Activated gamma-delta T cell treated with Interleukin-2 at 50 U/mL for 16 hours (primary cell): ENCODE measurements at places on chromosomes 11 and 22.

DNA sequence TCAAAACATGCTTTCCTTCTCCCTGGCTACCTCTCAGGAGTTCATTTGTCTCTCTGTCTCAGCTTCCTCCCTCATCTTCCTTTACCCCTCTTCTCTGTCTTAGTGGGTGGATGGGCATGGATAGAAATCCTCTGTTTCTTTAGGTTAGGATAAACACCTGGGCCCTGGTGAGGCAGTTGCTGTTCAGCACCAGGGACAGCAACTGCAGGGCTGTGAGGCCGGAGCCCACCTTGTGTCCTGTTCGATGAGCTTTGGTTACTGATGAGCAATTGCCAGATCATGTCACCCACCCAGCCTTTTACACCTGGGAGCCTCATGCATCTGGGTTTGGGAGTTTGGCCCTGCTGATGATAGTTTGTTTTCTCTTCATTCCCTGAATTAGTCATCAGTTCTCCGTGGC is 6.1 kb upstream of the CRYBB3 start:
- DNase-seq, result no peak

DNA sequence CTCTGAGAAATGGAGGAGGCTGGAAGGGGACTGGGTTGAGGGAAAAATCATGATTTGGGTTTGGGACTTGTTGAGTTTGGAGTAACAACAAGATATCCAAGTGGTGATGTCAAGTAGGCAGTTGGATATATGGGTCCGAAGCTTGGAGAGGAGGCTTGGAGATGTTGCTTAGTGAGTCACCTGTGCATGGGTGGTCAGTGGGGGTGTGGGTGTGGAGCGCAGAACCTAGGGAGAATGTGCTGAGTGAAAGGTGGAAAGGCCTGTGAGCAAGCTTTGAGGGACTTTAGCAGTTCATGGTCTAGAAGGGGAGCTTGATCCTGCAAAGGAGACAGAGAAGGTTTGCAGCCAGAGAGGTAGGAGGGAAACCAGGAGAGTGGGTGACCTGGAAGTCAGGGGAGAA is 38.2 kb downstream of the PRDM11 start:
- DNase-seq, result no peak

GRCh38 chr22:29339381-29340235 is 24.1 kb upstream of the RASL10A start:
- no peak for DNase-seq

DNA sequence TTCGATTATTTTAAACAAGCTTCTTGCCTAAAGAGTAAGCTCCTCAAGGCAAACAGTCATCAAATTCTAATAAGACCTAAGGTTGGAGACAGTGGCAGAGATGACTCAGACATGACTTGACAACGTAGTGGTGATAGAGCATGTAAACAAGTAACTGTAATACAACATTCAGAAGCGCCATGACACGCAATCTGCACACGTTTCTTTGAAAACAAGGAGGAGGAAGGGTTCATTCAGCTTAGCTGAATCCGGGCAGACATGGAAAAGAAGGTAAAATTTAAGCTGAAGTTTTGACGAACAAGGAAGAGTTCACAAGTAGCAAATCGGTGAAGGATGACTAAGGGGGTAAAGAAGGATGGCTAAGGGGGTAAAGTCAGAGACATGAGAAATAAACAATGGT is 152.4 kb upstream of the ZC3H12C start:
- no peak for DNase-seq

- DNase-seq, result no peak
Observed at GRCh38 chr22:33476716-33477115, 418.5 kb upstream of the SYN3 start.

- no peak for DNase-seq
Observed at GRCh38 chr11:118033443-118033842, 43.4 kb upstream of the TMPRSS4 start.

DNA sequence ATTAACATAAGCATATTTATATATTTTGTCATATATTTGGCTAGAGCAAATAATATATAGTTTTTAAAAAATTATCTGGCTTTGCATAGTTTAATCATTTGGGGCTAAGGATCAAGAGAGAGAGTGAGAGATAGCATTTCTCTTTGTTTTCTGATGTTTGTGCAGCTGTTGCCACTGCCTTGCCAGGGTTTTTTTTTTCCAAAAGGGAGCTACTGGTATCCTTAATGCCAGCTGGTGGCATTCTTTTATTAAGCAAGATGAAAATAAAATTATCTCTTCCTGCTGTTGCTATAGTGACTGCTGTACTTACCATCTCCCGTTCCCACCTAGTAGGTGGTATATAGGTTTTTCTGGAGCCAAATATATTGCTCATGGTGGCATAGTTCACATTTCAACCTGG is 793.3 kb upstream of the ARHGAP42 start:
- no peak for DNase-seq

DNA sequence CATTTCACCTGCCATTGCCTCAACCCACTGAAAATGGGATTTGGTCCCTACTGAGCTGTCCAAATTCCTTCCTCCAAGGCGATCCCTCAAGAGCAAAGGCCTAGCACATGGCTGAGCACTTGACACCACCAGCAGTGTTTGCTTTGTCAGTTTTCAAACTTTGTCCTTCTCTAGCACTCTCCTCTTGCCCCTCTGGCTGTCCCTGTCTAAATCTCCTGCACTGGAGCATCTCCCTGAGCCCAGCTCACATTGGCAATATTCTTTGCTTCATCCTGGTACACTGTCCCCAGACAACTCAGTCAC is 66.6 kb upstream of the FTH1 start:
- DNase-seq, result no peak

DNA sequence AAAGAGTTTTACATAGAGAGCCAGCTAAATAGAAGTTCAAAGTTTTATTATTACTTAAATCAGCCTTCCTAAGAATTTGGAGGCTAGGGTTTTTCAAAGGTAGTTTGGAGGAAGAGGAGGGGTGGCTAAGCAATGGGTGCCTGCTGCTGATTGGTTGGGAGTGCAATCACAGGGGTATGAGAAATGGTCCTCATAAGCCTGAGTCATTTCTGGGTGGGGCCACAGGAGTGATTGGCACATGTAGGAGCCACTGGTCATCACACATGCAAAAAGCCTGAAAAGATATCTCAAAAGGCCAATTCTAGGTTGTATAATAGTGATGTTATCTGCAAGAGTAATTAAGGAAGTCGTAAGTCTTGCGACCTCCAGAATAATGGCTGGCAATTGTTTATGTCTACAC is 12.9 kb downstream of the OR51L1 start:
- DNase-seq, result no peak

GRCh38 chr22:30856741-30857502 is 111.7 kb downstream of the MORC2 start:
- no peak for DNase-seq

GRCh38 chr22:48313175-48313830 is 1514.4 kb downstream of the BRD1 start:
- no peak for DNase-seq

DNA sequence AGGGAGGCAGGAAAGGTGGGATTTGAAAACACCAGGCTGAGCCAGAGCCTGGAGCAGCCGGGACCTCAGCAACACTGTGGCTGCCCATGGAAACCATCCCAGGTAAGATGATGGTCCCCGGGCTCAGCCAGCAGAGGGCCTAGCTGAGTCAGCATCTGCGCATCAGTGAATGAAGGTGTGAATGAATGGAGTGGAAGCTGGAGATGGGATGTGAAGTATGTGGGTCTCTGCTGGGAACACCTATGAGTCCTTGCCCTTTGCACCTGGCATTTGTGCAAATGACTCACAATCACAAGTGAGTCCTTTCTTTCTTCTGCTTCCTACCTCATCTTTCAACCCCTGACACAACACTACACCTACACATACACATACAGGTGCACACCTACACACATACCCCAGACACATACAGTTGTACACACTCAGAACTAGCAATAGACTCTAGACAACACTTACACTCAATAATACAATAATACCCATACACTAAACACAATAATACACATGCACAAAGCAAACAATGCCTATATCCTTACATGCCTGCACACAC is 62.8 kb upstream of the PRDM11 start:
- DNase-seq, result no peak

- DNase-seq, result peak; percentile 35
Observed at GRCh38 chr22:43110444-43110926, at the start of gene BIK. BIK (plus strand) TSS chr22:43110750; CDS start chr22:43124023, 13,273 bp downstream.
